ENCODE measurements at places on chromosomes 13 and 19.
A peak's percentile ranks its signal among the peaks of the same experiment; 100 is the strongest.

- no peak for DNase-seq
Observed at GRCh38 chr19:31516756-31517155, 167.5 kb upstream of the TSHZ3 start.

DNA sequence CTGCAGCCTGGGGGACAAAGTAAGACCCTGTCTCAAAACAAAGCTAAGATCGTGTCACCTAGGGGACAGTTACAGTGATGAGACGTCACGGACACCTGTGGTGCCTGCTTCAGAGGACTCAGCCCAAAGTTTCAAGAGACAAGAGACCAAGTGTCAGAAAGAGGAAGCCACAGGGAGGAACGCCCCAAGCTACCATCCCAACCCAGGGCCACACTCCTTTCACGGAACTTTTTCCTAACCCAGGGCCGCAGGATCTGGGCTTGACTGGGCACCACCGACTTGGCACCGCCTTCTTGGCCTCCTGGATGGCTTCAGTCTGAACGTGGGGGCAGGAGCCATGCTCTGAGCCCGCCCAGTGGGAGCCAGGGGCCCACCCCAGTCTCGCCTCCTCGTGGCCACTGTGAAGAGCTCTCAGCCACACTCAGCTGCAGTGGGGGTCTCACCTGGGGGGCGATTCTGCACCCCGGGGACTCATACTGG, 8.5 kb downstream of the MOB3A start:
- no peak for DNase-seq

DNA sequence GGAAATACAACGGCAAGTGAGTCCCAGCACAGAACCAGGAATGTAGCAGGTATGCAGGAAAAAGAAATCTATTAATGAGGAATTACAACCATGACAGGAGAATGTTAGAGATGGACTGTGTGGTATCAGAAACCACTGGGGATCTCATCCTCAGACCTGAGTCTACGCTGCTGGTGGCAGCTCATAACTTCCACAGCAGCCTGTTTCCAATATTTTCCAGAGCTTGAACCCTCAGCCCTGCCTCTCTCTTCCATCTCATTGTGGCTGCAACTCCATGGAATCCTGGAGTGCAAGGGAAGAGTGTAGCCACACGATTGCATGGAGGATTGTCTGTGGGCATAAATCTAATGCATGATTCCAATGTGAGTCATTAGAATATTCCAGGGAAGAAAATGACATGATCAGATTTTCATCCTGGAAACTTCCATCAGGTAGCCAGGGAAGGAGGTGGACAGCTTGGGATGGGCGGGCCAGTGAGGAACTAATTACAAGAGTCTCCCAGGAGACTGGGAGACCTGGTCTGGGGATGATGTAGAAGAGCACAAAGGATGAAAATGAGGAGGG, 14.9 kb downstream of the PLA2G4C start:
- DNase-seq: no peak

GRCh38 chr13:42820451-42820850, 39.1 kb downstream of the FAM216B start:
- no peak for DNase-seq

DNA sequence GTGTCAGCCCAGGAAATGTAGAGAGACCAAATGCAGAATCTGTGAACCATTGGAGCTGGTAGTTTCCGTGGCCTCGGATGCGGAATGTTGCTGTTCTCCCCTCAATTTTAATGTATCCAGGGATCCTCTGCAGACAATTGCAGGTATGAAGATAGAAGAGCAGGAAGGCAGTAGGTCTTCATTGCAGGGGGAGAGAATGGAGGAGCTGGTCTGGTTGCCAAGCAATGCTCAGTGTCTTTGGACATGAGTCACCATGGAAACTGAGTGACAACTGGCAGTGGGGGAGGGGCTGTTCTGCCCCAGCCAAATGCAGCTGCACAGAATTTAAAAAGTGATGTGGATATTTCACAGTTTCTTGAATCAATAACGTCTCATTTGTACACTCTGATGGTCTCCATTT, 56.1 kb upstream of the ZNF835 start:
- DNase-seq: no peak

DNA sequence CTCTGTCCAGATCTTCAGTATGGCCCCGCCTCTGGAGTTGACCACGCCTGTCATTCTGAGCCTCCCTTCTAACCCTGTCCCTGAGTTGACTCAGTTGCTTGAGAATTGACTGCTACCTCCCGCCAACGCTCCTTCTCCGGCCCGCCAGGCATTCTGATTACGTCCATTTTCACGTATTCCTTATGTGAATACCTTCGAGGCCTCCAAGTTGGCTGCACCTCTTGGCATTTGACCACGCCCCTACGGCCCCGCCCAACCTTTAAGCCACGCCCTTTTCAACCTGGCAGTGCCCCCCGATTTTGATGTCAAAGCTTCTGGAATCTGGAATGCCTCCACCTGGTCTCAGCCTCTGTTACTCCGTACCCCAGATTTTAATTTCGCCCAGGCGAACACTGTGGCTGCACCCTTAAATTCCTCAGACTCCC, 1.7 kb upstream of the EML2 start:
- peak; percentile 56 for DNase-seq

- no peak for DNase-seq
Observed at GRCh38 chr19:1224847-1225246, 13.0 kb downstream of the CBARP start.

- no peak for DNase-seq
Observed at GRCh38 chr13:64471916-64472315, 2758.2 kb downstream of the PCDH9 start.

DNA sequence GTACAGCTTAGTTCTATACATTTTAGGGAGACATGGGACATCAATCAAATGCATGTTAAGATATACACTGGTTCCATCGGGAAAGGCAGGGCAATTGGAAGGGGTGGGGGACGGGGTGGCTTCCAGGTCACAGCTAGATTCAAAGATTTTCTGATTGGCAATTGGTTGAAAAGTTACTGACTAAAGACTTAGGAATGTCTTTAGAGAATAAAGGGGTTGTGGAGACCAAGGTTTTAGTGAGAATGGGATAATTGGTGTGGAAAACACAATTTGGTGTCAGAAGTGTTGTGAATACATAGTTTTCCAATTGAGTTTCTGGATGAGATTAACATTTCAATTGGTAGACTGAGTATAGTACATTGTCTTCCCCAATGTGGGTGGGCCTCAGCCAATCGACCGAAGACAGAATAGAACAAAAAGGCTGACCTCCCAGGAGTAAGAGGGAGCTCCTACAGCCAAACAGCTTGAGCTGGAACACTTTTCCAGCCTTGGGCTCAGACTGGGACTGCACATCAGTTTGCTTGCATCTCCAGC, 988 bp upstream of the CCDC169 start:
- no peak for DNase-seq

DNA sequence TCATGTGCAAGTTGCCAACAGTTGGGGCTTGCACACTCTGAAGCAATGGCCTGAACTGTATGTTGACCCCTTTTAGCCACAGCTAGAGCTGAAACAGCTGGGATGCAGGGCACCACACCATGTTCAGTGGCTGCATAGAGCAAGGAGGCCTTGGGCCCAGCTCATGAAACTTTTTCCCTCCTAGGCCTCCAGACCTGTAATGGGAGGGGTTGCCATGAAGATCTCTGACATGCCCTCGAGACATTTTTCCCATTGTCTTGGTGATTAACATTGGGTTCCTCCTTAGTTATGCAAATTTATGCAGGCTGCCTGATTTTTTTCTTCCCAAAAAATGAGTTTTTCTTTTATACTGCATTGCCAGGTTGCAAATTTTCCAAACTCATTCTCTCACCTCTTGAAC, 165.1 kb upstream of the PRR20A start:
- DNase-seq: no peak

DNA sequence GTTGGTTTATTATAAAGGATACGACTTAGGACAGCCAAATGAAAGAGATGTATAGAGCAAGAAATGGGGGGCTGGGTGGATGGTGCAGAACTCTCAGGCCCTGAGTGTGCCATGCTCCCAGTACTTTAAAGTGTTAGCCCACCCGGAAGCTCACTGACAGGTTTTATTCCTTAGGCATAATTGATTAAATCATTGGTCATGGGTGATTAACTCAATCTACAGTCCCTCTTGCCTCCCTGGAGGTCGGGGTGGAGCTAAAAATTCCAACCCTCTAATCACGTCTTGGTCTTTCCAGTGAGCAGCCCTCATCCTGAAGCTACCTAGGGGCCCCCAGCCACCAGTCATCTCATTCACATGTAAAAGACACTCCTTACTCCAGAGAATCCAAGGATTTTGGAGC, 9.9 kb upstream of the LEUTX start:
- no peak for DNase-seq

DNA sequence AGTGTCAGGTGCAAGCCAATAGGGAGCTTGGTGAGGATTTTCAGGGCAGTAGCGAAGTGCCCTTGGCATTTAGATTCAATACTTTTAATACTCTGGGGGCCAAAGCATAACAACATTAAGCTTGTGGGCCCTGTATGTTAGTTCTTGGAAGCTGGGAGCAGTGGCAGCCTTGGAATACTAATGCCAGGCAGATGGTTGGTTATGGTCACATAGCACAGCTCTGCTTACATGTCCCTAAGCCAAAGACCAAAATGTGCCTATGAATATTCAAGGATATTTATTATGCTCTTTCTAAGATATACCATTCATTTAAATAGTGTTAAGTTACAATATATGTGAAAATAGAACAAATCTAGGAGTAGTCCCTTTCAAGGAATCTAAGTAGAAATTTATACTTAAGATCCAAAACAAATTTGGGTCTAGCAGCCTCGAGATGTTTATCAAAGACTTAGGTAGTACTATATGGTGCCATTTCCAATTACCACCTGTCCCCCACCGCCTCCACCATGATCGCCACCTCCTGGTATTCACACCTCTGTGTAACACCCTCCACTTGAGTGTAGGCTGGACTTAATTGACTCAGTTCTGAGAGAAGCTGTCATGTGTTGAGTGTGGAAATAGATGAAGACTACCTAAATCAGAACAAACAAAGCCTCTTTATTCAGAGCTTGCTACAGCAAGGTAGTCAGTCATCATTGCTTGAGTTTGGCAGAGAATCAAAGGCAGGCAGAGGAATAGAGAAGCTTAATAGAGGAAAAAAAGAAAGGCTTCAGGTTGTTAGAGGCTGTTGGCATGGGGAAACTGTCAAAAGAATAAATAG, 261.0 kb downstream of the GPC5 start:
- DNase-seq: no peak

DNA sequence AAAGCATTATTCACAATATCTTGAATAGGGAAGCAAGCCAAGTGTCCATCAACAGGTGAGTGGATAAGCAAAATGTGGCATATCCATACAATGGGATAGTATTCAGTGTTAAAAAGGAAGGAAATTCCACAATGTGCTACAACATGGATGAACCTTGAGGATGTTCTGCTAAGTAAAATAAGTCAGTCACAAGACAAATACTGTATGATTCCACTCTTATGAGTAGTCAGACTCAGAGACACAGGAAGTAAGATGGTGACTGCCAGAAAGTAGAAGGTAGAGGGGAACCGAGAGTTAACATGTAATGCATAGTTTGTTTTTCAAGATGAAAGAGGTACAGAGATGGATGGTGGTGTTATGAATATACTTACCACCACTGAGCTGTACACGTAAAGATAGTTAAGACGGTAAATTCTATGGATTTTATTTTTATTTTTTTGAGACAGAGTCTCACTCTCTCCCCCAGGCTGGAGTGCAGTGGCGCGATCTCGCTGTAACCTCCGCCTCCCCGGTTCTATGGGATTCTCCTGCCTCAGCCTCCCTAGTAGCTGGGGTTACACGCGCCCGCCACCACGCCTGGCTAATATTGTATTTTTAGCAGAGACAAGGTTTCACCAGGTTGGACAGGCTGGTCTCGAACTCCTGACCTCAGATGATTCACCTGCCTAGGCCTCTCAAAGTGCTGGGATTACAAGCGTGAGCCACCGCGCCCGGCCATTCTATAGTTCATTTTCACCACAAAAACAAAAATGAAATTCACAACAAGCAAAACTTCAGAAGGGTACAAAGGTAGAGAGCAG, 1.0 kb upstream of the CHAMP1 start:
- no peak for DNase-seq

DNA sequence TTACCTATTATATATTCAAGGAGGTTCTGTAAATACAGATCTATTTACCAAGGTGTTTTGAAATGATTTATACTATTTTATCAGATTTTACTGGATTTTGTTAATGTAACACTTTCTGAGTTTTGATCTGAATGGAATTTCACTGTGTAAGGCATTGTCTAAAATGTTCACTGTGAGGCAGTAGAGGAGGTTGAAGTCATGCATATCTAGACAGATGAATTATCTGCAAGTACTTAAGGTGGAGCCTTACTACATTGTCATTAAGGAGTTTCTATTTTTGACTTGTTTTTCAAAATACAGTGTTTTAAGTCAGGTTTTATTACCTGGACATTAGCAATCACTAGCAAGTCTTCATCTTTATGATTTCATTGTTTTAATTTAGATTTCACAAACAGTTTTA, 62.1 kb downstream of the TM9SF2 start:
- no peak for DNase-seq

- DNase-seq: no peak
Observed at GRCh38 chr13:50735071-50735470, 108.4 kb downstream of the DLEU7 start.

GRCh38 chr19:41233748-41234240, 14.8 kb downstream of the AXL start:
- no peak for DNase-seq

Data from nephron progenitor cell (in vitro differentiated cells).